ENCODE measurements at places on chromosomes 11 and 22.

GRCh38 chr11:2581931-2582350 lies 117.9 kb downstream of the KCNQ1OT1 start:
- peak; percentile 1 for DNase-seq

GRCh38 chr11:32255841-32256240 lies 165.0 kb downstream of the RCN1 start:
- DNase-seq = no peak

DNA sequence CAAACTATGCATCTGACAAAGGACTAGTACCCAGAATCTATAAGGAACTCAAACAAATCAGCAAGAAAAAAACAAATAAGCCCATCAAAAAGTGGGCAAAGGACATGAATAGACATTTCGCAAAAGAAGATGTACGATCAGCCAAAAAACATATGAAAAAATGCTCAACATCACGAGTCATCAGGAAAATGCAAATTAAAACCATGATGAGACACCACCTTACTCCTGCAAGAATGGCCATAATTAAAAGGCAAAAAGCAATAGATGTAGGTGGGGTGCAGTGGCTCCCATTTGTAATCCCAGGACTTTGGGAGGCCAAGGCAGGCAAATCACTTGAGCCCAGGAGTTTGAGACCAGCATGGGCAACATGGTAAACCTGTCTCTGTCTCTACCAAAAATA lies 10.4 kb upstream of the OR10V1 start:
- no peak for DNase-seq

- DNase-seq = no peak
These were observed 62.0 kb downstream of the NCAM1 start for GRCh38 chr11:113023228-113023627.

DNA sequence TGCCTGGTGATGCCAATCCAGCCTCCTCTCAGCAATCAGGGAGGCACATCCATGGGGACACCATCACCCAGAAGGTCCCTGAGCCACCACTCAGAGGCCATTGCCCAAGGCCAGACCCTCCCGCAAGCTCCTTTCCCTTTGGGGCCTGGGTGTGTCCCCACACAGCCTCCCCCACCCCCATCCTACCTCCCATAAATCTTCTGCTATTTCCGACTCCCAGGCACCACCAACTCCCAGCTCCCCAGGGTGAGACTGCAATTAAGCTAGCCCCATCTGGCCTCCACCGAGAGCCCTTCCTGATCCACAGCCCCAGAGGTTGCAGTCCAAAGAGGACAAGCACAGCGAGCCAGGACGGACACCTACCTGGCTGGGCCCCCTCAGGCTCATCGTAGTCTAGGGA lies 6.3 kb downstream of the ARHGAP1 start:
- DNase-seq = no peak

DNA sequence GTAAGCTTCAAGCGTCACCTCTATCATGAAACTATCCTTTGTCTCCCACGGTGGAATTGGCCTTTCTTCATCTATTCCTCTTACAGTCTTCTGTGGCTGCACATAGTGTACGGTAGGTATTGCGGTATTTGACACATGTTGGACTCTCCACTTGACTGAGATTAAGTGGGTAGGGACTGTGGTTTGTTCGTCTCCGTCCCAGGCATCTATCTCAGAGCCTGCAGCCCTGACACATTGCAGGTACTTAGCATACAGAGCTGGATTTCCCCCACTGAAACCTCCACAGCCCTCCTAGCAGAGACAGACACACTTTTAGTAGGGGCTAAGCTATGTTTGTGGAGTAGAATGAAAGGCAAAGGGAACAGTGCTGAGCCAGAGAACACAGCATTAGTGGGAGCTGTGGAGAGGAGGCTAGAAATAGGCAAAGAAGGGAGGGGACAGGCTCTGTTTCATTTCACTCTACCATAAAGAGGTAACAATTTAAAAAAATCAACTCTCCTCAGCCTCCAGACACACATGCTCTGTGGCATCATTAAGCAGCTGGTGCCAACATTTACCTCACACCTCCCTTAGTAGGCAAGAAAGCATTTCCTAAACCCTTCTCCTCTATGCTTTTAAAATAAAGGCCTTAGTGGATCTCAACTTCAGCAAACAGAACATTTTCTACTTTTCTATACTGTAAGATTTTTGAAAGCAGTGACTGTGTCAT lies 277.5 kb downstream of the KIRREL3 start:
- no peak for DNase-seq

DNA sequence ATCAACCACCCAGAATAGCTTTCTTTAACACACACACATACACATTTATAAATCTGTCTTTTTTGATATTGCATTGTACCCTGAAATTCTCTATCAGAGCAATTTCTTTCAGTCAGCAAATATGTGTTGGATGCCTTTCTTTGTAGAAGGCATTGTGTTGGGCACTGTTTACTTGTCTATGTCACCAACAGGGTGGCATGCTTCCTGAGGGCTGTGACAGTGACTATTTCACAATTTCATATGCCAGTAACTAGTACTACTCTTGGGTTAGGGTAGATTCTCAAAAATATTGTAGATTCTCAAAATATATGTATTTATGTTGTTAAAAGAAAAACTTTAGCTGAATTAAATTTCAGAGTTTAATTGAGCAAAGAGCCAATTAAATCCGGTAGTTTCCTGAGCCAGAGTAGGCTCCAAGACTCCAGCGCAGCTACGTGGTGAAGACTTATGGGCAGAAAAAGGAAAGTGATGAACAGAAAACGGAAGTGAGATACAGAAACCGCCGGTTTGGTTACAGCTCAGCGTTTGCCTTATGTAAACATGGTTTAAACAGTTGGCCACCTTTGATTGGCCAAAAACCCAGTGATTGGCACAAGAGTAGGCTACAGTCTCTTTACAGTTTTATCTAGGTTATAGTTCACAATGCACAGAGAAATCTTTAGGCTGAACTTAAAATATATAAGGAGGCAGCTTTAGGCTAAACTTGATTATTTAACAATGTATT lies 723.3 kb downstream of the NTM start:
- DNase-seq = no peak

GRCh38 chr11:944711-945470 lies 19.2 kb downstream of the AP2A2 start:
- DNase-seq = no peak

- no peak for DNase-seq
These were observed 56.4 kb downstream of the DHCR7 start for GRCh38 chr11:71391796-71392195.

- no peak for DNase-seq
These were observed 32.9 kb downstream of the APLP2 start for GRCh38 chr11:130102301-130103249.

- DNase-seq = no peak
These were observed 30.8 kb downstream of the ZNRF3 start for GRCh38 chr22:28914201-28914600.

DNA sequence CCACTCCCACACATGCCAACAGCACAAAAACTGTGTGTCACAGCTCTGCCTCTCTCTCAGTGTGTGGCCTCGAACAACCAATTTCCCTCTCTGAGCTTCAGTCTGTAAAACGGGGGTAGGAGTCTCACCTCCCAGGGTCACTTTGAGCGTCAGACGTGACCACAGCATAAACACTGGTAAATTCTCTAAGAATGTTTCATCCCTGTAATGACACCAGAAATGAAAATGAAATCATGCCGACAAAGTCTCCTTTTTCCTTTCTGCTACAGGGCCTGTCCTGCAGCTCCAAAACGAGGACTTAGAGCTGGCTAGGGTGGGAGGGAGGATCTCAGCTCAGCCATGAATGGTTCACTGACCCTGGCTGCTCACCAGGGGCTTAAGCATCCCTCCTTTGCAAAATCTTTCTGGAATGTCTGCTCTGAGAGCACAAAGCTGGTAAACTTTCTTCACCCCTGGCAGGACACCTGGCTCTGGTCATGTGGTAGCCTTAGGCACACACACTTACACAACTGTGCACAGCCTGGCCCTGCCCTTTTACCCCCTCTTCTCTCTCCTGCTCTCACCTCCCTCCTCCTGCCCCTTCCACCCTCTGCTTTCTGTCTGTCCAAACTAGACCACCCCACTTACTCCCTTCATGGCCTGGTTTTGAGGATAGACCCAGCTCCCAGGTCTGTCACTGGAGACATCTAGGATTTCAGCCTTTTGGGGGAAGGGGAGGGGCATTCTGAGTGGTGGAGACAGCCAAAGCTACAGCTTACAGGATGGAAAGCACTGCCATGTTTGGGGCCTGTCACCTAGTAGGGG lies 12.3 kb upstream of the TSKU start:
- DNase-seq = peak; percentile 27

DNA sequence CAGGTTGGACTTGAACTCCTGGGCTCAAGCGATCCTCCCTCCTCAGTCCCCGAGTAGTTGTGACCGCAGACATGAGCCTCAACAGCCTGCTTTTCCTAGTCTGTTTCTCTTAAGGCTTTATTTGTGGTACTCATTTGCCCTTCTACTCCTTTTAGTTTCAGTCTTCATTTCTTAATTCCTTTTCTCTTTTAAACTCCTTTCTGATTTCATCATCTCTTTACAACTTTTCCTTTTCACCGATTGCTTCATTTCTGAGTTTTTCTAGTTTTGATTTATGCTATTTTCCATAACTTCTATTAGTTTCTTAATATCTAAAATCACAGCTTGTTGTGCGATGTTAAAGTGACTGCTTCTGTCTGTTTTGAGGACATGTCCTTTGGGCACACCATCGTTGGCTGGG lies 17.3 kb upstream of the MRGPRF start:
- no peak for DNase-seq

DNA sequence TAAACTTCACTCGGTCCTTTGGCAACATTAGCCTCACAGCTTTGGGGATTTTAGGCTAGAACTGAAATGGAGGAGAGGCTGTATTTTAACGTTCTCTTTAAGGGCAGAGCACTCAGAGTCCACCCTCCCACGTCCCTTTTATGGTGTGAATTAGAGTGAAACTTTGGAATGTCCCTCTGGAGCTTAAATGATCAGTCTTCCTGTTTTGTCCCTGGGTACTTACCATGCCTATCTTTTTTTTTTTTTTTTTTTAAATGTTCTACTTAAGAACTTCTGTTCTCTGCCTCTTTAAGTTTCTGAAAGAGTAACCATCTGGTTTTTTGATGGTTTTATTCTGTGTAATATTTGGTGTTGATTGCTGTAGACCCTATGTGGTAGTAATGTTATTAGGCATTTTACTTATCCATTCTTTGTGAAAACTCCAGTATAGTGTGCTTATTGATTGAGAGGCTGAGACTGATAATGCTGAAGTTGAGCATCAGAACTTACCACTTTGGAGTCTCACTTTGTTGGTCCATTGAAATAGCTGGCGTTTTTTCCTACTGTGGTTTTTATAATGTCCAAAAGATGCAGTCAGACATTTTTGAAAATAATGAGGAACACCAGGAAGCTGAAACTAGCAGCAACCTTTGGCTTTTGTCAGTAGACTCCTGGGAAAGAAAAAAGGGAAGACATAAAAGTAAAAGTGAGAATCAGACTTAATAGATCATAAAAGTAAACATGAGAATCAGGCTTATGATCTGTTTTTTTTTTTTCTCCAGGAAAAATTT lies 11.6 kb downstream of the UVRAG start:
- DNase-seq = no peak
